KG1 (cell line): ENCODE measurements at places on chromosomes 3 and 15.

GRCh38 chr3:81947359-81947758 lies 185.9 kb upstream of the GBE1 start:
- no peak for DNase-seq

- DNase-seq = no peak
These were observed 48.2 kb upstream of the FNDC3B start for GRCh38 chr3:171991166-171991565.

- no peak for DNase-seq
These were observed 44.9 kb upstream of the EIF3J start for GRCh38 chr15:44492040-44492439.

DNA sequence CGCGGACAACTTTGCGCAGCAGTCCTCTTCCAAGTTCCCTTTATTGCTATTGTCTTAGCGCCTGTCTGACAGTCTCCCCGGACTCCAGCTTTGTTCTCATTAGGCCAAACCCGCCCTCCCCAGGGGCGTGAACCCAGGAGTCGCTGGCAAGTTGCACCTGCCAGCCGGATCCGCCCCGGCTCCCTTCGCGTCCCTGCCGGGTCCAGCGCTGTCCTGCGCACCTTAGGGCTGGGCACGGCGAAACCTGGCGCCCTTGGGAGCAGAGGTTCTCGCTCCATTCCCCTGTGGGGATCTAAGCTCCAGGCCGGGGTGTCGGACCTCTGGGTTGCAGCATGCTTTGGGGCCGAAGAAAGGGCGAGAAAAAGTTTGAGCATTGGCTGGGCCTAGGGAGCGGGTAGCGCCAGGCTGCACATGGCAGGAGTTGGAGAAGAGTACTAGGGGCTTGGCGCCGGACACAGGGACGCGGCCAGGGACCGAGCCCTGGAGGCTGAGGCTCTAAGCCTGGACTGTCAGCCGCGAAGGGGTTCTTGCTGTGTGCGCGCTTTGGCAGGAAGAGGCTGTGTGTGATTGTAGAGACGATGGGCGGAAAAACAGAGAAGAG lies 335.1 kb upstream of the THRB start:
- DNase-seq = no peak

GRCh38 chr3:30685267-30685667 lies 78.9 kb downstream of the TGFBR2 start:
- no peak for DNase-seq

- no peak for DNase-seq
These were observed 43.9 kb downstream of the CCDC12 start for GRCh38 chr3:46932455-46933225.

DNA sequence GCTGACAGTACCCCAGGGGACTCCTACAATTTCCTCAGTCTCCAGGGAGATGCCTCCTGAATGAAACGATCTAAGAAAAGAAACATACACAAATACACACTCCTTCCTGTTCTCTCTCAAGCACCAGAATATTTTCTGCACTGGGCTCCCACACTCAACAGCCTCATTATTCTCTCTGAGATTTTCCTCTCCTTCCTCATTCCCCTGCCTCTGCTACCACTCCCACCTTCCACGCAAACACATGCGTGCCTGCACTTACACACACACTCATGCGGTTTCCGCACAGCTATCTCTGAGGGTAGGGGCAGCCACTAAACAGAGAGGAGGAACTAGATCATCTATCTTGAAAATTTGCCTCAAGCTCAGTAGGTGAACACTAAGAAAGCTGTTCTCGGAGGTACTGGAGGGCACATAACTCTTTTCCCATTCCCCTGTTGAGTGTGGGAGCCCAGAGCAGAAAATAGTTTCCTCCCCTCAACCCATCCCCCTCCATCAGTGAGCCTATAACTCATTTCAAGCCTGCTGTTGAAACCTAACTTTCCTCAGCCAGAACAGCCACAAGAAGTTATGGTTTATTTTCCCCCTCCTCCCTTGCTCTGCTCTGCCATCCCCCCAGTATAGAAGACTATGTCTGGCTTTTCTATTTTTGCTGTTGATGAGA lies 30.5 kb upstream of the TIPARP start:
- DNase-seq = peak; percentile 32

- no peak for DNase-seq
These were observed 168.5 kb upstream of the STT3B start for GRCh38 chr3:31364188-31364587.

DNA sequence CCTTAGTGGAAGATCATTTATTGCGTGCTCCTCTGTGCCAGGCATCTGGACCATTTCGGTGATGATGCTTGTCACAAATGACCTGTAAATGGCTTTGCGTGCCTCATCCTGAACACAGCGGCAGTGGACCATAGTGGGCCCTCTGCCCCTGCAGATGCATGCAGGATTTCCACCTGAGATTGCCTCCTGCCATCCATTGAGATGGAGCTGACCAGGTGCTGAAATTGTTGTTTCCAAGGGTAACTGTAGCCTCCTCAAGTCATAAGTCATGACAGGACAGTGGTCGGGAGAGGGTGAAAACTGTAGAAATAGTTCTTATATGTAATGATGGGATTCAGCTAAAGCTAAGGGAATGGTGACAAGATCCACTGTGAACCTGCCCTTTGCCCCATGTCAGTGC lies 35.5 kb downstream of the CLSTN2 start:
- no peak for DNase-seq

DNA sequence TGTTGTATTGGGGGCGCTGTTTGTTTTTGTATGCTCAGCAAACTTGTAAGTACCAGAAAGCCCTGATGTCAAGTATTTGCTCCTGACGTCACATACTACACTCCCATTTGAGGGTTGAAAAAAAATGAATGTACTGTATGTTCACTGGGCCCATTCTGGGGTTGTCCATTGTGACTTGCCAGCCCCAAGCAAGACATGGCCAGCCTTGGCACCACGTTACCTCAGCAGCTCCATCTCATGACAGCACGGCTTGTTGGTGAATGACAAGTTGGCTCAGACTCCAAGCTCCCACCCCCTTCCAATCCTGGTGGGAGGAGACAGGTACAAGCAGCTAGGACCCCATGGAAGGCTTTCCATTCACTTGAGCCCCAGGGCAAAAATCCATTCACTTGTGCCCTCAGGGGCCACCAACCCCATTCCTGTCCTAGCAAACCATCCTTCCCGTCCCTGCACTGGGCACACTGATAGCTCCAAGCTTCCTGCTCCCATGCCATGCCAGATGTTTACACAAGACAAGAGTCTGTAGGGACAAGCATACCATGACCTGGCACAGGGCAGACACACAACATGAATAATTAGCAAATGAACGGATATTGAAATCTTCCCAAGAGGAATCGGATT lies 1.6 kb downstream of the PHGR1 start:
- no peak for DNase-seq

- no peak for DNase-seq
These were observed 402.4 kb downstream of the SHQ1 start for GRCh38 chr3:72445827-72446217.

- DNase-seq = peak; percentile 50
These were observed 1.3 kb downstream of the GNAT1 start for GRCh38 chr3:50192689-50193141.

GRCh38 chr3:172989373-172989772 lies 151.7 kb downstream of the SPATA16 start:
- DNase-seq = no peak

DNA sequence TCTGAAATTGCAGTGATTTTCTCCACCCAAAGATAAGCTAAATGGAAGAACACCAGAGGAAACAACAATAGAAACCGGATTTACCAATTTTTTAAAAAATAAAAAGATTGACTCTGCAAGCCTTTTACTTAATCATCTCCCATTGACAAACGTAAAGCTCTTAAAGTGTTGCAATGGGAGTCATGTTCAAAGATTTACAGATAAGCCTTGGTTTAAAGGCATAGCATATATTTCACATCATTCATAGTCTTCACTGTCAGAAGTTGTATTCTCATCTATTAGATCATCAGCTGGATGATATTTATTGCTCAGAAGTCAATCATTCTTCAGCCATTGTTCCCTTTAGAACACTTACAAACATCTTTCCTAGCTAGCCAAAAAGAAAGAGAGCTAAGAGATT lies 397.6 kb downstream of the GBE1 start:
- DNase-seq = no peak
